Lower lobe of right lung (tissue), 2 donors: ENCODE measurements at places on chromosomes 4 and X. TPM values are rescaled to one million over a fixed set of nuclear protein-coding genes. Genes with fewer than 3 reads are reported as not detected.

IL1RAPL2 gene
- not detected for total RNA-seq

FRG2 gene
- not detected for total RNA-seq

P2RY8 gene
- 3.0 TPM for total RNA-seq

SPANXN4 gene
- total RNA-seq, result not detected

VCX3A gene
- not detected for total RNA-seq

SATL1 gene
- total RNA-seq, result not detected

HSFX2 gene
- total RNA-seq, result not detected

RAI2 gene
- total RNA-seq, result 26.5 TPM

BEX5 gene
- total RNA-seq, result 4.4 TPM

PNMA6F gene
- not detected for total RNA-seq

LINC00632 gene
- total RNA-seq, result 173 TPM

DCTD gene
- total RNA-seq, result 90.1 TPM

CRLF2 gene
- total RNA-seq, result 1.3 TPM

GAGE12E gene
- not detected for total RNA-seq

GATA1 gene
- 1.2 TPM for total RNA-seq

- DNase-seq, result no peak
Observed at GRCh38 chr4:82433791-82434190, 3.4 kb downstream of the ENOPH1 start.

GRCh38 chrX:65900850-65901844 lies 138.7 kb downstream of the VSIG4 start:
- DNase-seq, result no peak

GRCh38 chr4:177492022-177492421 lies 49.8 kb upstream of the AGA start:
- DNase-seq, result no peak

GRCh38 chr4:65383589-65384305 lies 286.5 kb downstream of the EPHA5 start:
- no peak for DNase-seq

GRCh38 chr4:8568068-8568668 lies 12.0 kb upstream of the GPR78 start:
- no peak for DNase-seq

DNA sequence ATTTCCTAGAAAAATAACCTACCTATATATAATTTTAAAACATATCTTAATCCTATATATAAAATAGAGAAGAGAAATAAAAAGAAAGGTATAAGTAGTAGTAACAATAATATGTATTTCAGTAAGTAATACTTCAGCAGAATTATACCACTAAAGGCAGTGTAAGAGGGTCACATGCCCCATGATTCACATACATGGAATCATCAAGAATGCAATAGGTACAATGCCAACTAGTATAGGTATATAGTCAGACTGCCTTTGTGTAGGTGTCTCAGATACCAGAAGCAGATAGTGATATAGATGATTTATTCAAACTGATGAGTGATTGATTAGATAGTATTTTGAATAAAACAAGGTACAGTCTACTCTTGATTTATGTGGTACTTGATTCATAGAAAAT lies 9.4 kb downstream of the AIMP1 start:
- DNase-seq, result no peak

- DNase-seq, result no peak
Observed at GRCh38 chr4:151485541-151486131, 76.7 kb downstream of the FHIP1A start.

- no peak for DNase-seq
Observed at GRCh38 chrX:19661961-19662360, 146.7 kb upstream of the MAP3K15 start.

DNA sequence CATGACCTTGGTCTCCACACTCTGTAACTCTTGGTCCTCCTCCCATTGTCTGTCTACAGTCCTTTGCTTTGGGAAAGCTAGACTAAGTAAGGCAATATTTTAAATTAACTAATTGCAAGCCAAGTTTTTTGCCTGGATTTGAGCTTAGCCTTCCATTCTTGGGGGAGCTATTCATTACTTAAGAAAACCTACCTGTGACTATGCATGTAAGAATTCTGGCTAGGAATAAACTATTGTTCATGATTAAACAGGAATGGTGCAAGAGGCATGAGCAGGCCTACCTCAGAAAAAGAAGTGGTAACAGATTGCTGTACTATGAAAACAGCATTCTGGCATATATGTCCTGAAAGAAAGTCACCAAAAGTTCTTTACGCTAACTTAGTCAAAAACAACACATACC lies 309.4 kb downstream of the MAPK10 start:
- DNase-seq, result no peak

- DNase-seq, result no peak
Observed at GRCh38 chr4:89753601-89754066, 83.3 kb downstream of the SNCA start.

- no peak for DNase-seq
Observed at GRCh38 chr4:139099366-139099982, 77.5 kb downstream of the ELF2 start.

GRCh38 chr4:57037982-57038604 lies 59.4 kb downstream of the POLR2B start:
- peak; percentile 70 for DNase-seq

GRCh38 chr4:146846882-146847281 lies 98.8 kb downstream of the TTC29 start:
- DNase-seq, result no peak

GRCh38 chrX:72060921-72061490 lies 70.7 kb downstream of the RTL5 start:
- no peak for DNase-seq

- no peak for DNase-seq
Observed at GRCh38 chr4:41678086-41678816, 70.3 kb downstream of the PHOX2B start.

- DNase-seq, result no peak
Observed at GRCh38 chr4:158824425-158825274, 55.8 kb downstream of the FNIP2 start.

DNA sequence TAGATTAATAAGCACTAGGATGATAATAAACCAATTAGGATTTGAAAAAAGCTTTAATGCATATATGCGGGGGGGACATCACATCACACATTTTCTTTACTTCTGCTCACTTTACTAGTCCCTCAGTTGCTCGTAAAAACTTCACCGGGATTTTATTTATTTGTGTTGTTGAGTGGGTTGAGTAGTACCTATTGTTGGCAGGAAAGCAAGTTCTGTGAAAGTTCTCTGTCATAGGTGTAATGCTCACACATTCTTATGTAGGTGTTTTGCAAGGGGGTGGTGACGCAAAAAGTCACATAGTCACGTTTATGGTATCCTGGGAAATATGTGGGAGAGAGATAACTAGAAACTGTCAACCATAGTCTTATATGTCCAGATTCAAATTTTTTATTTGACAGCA lies 65.3 kb downstream of the PDLIM5 start:
- DNase-seq, result no peak

DNA sequence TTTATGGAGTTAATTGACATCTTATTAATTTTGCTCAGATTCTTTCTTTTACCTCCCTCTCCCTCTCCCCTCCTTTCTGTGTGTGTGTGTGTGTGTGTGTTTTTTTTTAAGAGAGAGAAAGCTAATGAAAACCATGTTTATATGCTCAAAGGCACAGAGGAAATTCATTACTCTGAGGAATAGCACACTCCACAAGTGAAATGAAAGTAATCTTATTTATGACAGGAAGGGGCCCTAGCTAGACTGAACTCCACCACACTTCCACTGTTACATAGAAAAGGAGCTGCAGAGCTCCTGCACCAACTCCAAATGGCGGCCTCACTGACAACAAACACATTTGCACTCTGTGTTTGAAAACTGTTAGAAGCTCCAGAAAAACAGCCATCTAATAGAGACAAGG lies 150.6 kb downstream of the RASL11B start:
- DNase-seq, result no peak

DNA sequence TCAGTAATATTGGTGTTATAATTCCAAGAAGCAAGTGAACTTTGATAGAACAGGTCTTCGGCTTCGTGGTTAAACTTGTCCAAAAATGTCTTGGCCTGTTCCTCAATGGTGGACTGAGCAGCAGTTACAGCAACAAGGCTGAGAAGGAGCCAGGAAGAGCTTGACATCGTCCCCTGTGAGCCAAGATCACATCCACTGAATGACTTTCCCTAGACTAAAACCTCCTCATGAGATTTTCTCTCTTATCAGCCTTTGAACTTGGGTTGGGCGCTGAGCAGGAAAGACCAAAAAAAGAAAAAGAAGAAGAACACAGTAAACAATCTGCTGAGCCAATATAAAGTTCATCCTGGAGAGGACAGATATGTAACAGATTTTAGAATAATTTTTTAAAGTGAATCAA lies at the start of gene ACE2:
TSS of gene ACE2 (minus strand) at position 216 of the 400 bp plus-strand sequence. CDS start at position 167, 49 bp downstream.
- no peak for DNase-seq

DNA sequence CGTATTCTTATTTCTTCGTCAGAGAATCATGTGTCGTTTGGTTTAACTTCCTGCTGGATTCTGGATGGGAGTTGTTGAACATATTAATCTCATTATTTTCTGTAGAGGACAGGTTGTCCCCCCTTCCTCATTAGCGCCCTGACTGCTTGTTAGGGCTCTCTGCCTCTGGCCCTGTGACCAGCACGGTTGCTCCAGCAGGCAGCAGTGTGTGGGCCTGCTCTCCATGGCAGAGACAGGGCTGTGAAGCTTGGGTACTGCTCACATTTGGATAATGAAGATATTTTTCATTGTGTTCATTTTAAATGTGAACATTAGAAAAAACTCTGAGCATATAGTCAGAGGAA lies 102.7 kb downstream of the KLHL8 start:
- no peak for DNase-seq

DNA sequence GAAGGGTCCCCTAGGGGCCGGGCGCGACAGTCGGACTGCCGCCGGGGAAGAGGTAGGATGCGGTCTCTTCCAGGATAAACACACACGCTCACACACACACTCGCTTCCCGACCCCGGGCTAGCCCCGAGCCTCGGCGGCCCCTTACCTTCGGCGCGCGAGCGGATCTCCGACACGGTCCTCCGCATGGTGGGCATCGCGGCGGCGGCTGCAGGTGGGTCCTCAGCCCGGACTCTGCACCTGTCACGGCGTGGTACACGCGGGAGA lies 294 bp downstream of the ATP8A1 start:
- DNase-seq, result no peak

- no peak for DNase-seq
Observed at GRCh38 chr4:58301376-58301999, 1191.3 kb upstream of the IGFBP7 start.

DNA sequence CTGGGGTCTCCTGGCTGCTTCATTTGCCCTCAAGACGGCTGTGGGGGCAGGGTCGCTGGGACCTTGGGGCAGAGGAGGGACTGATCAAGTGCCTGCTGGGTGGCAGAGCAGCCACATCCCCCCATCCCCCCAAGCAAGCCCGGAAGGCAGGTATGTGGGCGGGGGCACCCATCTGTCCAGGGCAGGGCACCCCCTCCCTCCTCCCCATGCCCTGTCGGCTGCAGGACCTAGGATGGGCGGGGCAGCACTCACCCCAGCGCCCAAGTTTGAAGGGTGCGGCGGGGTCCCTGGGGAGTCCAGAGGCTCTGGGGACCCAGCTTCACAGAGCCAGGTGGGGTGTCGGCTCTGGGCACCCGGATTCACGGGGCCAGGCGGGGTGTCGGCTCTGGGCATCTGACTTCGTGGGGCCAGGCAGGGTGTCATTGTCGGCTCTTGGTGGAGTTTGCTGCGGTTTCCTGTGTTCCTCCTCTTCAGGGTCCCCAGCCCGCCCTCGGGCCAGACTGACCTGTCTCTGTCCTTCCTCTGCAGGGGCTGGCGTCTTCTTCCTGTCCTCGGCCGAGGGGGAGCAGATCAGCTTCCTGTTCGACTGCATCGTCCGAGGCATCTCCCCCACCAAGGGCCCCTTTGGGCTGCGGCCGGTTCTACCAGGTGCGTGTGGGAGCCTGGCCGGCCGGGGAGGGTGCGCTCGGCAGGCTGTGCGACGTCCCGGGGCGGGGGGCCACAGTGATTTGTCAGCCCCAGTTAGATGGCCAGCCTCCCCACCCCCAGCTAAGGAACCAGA lies 22.1 kb downstream of the DOK7 start:
- no peak for DNase-seq

GRCh38 chr4:140368686-140369085 lies 4.8 kb upstream of the SCOC start:
- no peak for DNase-seq

GRCh38 chr4:76758290-76758882 lies 139.6 kb downstream of the SOWAHB start:
- no peak for DNase-seq

DNA sequence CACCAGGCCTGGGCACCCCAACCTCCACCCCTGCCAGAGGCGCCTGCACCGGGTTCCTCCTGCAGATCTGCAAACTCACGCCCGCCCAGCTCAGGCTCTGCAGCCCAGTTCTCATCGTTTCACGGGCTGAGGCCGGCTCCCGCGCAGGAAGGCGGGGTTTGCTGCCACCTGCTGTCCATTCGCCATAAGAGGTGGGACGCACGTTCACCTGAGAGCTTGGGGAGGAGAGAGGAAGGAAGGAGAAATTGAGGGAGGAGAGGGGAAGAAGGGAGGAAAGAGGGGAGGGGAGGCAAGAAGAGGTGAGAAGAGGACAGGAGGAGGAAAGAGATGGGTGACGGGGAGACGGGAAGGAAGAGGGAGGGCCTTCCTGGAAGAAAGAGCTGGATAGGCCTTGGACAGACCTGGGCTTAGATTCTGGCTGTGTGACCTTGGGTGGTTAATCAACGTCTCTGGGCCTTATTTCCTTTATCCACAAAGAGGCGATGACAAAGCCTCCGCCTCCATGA lies 114.5 kb downstream of the ADRA2C start:
- DNase-seq, result peak; percentile 74

GRCh38 chrX:103846386-103846785 lies 14.3 kb upstream of the RAB9B start:
- DNase-seq, result no peak

DNA sequence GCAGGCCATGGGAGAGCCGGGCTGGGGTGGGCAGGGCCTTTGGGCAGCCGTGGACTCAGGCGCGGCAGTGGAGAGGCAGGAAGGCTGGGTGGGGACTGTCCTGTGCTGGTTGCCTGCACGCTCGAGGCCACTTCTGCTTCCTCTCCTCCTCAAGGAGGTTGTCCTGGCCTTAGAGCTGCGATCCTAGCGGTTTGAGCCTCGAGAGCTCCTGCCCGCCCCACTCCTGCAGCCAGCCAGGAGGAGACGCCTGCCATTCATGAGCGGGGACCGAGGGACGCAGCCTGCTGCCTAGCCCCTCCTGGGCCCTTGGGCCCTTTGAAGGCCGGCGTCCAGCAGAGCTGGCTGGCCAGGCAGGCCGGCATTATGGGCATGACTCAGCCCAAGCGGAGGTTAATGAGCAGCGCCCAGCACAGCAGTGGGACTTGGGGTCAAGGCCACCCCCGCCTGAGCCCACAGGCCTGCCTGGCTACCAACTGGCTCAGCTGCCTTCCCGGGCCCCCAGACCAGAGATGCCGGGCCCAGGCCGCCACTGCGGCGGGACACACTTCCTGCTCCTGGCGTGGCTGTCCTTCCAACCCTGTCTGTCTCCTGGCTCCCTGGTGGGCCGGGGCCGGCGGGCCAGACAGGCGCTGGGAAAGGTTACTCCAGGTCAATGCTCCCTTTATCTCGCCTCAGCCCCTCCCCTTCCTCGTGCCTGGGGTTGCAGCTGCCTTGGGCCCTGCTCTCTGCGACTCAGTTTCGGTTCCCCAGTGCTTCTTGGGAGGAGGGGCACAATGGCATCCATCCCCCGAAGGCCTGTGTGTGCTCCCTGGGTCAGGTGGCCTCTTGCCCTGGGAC lies 1.8 kb downstream of the ABCD1 start:
- peak; percentile 83 for DNase-seq
